ENCODE measurements at places on chromosomes 6 and 20. TPM values are rescaled to one million over a fixed set of nuclear protein-coding genes. Genes with fewer than 3 reads are reported as not detected.

DNA sequence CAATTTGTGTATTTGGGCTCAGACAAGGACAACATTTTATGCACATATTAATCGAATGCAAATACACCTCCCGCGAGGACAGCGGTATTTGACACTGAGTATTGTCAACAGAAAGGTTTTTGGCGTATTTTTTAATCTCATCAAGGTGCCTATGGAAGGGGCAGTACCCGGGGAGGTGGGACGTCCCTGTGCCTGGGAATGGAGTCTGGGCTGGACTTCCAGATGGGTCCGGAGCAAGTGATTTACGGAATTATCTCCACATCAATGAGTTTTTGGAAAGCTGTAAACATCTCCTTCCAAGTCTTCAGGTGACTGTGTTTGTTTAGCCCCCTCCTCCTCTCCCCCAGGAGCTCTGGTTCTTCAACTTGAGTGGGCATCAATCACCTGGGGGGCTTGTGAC lies 39.8 kb downstream of the PRR18 start:
- no peaks in the 10 kb centered on the region for H3K27me3 ChIP-seq
- no peak overlapping the region for H3K27ac ChIP-seq
- no peak for DNase-seq

The PCK1 gene
- total RNA-seq: not detected

The DEFB132 gene
- not detected for total RNA-seq

DNA sequence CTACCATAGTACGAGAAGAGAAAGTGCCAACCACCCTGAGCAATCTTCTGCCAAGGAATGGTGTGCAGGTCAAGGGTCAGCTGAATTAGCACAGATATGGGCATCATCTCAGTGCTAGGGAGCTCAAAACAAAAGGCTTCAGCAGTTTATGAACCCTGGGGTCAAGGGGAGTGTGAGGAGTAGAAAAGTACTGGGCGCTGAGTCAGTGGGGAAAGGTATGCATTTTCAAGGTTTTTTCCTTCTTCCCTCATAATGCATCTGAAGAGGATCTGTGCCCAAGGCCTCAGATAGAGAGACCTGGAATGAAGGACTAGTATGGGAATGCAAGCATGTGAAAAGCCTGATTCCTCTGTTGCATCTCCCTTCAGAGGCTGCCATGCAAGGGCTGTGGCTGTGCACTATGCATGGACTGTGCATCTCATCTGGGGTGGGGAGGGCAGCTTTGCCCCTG lies 81.7 kb downstream of the PERP start:
- no peak overlapping the region for H3K27ac ChIP-seq

The ANKRD66 gene
- not detected for total RNA-seq

DNA sequence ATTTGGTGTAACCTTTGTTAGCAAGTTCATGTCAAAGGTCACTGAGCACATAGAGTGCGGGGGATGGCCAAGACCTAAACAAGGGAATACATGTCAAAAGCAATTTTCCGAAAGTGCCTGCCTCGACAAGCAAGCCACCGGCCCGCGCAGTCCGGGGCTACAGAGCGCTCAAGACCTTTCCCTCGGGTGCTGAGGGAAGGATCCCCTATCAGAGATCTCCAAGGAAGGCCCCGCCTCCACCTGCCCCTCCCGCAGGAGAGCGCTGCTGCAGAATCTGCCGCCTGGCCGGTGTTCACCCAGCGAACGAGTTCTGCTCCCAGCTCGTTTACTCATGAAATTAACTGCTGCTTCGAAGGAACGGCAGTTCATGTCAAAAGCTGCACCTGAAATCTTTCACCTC lies 252.7 kb downstream of the BMP7 start:
- peaks cover 24% of the 10 kb centered on the region for H3K27me3 ChIP-seq
- no peak for DNase-seq
- no peaks in the 10 kb centered on the region for H3K36me3 ChIP-seq

The MAS1 gene
- total RNA-seq: not detected

The CALHM4 gene
- not detected for total RNA-seq

DNA sequence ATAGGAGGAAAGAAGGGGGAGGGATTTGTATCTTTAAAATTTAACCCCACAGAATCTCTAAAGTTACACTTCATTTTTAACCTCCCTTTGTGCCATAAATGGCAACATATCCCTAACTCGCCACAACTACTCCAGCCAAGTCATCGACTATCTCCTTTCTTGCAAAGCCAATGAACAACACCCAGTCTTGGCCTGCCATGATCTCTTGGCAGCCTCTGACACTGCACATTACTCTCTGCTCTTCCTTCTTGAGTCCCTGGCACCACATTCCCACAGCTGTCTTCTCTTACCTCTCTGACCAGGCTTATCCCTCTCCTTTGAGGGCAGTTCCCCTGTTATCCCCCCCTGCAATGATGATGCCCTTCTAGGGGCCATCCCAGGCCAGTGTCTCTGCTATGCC lies 42.5 kb downstream of the MBOAT1 start:
- H3K36me3 ChIP-seq: peaks cover 2% of the 10 kb centered on the region
- no peak overlapping the region for H3K27ac ChIP-seq
- no peak overlapping the region for H3K4me3 ChIP-seq
- H3K27me3 ChIP-seq: no peaks in the 10 kb centered on the region
- peaks cover 20% of the 10 kb centered on the region for H3K4me1 ChIP-seq

DNA sequence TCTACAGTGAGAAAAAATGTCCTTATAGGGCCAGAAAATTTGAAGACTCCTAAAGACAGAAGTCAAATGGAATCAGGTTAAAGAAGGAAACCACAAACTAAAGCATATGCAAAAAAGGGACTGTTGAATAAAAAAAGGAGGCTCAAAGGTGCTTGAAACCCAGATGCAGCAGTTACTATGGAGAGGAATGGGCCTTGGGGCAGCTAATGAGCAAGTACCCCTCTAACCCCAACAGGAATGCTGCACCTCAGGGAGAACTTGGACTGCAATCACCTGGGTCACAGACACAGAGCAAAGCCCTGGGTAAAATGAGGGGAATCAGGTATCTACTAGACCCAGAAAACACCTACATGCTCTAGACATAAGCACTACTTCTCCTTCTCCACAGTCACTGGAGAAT lies 313.9 kb downstream of the UBE3D start:
- H3K36me3 ChIP-seq: no peaks in the 10 kb centered on the region
- H3K27me3 ChIP-seq: peaks cover 5% of the 10 kb centered on the region
- H3K4me3 ChIP-seq: no peak overlapping the region
- no peaks in the 10 kb centered on the region for H3K4me1 ChIP-seq
- no peak overlapping the region for H3K27ac ChIP-seq

DNA sequence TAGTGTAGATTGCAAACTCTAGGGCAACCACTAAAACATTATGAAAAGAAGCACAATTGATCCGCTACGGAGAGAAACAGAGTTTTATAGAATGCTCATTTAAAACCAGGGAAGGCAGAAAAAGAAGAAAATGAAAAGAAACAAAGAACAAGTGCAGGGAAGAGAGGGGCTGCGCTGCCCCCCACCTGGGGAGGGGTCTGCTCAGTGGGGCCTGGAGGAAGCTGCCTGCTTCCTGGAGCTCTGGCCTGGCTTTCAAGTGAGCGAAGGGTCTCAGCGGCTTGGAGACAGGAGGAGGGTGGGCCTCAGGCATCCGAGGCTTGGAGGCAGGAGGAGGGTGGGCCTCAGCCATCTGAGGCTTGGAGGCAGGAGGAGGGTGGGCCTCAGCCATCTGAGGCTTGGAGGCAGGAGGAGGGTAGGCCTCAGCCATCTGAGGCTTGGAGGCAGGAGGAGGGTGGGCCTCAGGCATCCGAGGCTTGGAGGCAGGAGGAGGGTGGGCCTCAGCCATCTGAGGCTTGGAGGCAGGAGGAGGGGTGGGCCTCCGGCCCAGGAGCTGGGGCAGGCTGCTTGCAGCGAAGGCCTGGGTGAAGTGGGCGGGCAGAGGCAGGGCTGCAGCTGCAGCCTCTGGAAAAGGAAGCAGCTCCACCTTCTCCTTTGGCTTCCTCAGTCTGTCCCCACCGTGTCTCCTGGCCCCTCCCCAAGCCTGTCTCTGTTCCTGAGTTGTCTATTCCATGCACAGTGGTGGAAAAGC lies 406.3 kb downstream of the TAF4 start:
- no peaks in the 10 kb centered on the region for H3K4me1 ChIP-seq
- H3K36me3 ChIP-seq: no peaks in the 10 kb centered on the region
- DNase-seq: no peak
- H3K27ac ChIP-seq: no peak overlapping the region
- H3K4me3 ChIP-seq: no peak overlapping the region

GRCh38 chr6:6616656-6617055 lies 28.1 kb downstream of the LY86 start:
- peaks cover 36% of the 10 kb centered on the region for H3K4me1 ChIP-seq
- no peak for DNase-seq

DNA sequence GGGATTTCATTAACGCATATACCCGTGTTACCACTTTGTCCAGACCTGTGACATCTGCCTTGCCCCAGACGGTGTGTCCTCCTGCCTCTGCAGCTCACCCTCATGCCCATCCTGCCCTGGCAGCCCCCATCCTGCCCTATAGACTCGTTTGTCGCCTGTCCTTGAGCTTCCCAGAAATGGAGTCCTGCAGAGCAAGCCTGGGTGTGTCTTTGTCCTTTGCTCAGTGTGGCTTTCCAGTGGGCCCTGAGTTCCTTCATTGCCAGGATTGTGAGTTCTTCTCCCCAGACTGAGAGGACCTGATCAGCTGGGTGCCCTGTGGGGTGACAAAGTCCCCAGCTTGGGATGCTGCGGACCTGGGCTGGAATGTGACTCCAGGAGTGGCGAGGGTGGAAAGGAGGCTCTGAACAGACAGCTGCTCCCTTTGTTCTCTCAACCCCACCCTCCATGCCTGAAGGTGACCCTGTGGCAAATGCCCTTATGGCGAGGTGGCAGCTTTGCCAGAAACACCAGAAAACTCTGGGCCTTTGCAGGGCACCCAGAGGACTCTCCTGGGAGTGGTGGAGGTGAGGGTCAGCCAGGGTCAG lies 2.4 kb upstream of the CST3 start:
- H3K4me1 ChIP-seq: peaks cover 7% of the 10 kb centered on the region
- peaks cover 16% of the 10 kb centered on the region for H3K27me3 ChIP-seq
- no peaks in the 10 kb centered on the region for H3K36me3 ChIP-seq
- H3K27ac ChIP-seq: no peak overlapping the region
- DNase-seq: no peak

The PRICKLE4 gene
- total RNA-seq: not detected

- peak overlapping the region; percentile 41 for H3K4me3 ChIP-seq
- peak; percentile 82 for DNase-seq
- H3K27ac ChIP-seq: peak overlapping the region; percentile 98
- H3K27me3 ChIP-seq: no peaks in the 10 kb centered on the region
Observed at GRCh38 chr6:30814146-30815040, 69.9 kb upstream of the DDR1 start.

GRCh38 chr20:3452690-3453089 lies 18.1 kb upstream of the ATRN start:
- no peaks in the 10 kb centered on the region for H3K36me3 ChIP-seq
- H3K27ac ChIP-seq: no peak overlapping the region
- no peak overlapping the region for H3K4me3 ChIP-seq
- H3K4me1 ChIP-seq: no peaks in the 10 kb centered on the region
- DNase-seq: no peak

The GPR63 gene
- 0.69 TPM for total RNA-seq

DNA sequence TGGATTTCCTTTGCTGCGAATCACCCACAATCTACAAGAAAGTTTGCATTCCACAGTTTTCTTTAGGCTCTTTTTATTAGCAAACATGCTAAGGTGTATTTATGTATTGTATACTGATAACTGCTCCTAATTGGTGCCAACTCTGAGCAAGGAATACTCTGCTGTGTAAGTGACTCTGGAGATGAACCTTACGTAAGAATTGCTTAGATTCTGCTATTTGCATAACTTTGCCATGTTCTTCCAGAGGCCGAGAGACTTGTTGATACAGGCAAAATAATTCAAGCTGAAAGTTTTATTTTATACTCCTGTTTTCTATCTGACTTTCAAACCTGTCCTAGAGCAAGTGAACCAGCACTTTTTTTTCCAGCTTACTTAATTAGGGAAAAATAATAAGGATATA lies 461.3 kb downstream of the GJA1 start:
- H3K4me3 ChIP-seq: no peak overlapping the region
- no peaks in the 10 kb centered on the region for H3K4me1 ChIP-seq
- no peaks in the 10 kb centered on the region for H3K36me3 ChIP-seq
- H3K27ac ChIP-seq: no peak overlapping the region
- H3K27me3 ChIP-seq: no peaks in the 10 kb centered on the region

DNA sequence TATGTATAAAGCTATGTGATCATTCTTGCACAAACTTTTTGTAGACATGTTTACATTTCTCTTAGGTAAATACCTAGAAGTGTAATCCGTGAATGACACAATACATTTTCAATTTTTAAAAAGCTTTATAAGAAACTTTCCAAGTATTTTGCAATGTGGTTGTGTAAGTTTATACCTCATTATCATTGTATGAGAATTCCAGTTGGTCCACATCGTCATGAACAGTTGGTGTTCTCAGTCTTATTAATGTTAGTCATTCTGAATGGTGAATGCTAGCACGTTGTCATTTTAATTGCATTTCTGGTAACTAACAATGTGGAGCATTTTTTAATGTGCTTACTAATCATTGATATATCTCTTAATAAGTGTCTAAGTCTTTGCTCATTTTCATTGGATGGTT lies 116.5 kb upstream of the F13A1 start:
- H3K4me1 ChIP-seq: no peaks in the 10 kb centered on the region
- no peak for DNase-seq
- peaks cover 3% of the 10 kb centered on the region for H3K27me3 ChIP-seq
- H3K4me3 ChIP-seq: no peak overlapping the region
- no peaks in the 10 kb centered on the region for H3K36me3 ChIP-seq
- H3K27ac ChIP-seq: no peak overlapping the region

DNA sequence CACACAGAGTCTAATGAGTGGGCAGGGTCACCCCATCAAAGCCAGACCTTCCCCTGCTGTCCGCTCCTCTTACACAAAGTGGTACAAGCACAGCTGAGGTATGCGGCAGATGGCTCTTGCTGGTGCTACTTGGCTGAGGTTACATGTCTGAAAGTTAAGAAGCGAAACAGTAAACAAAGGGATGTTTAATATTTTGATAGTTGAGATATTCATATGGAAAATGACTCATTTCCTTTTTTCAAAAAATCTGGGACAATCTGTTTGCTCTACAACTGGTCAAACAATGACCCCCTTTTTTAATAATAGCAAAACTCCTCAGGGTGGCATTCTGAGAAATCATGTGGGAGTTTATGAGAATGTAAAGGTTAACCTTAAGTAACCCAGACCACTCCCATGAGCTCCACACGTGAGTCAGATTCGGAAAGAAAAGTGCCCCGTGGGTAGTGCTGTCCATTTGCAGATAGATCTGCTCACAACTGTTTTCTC lies 245.3 kb downstream of the TBXT start:
- H3K27ac ChIP-seq: no peak overlapping the region
- H3K27me3 ChIP-seq: peaks cover 5% of the 10 kb centered on the region
- no peak overlapping the region for H3K4me3 ChIP-seq
- H3K4me1 ChIP-seq: no peaks in the 10 kb centered on the region
- DNase-seq: no peak

The HLA-DRB1 gene
- 22.7 TPM for total RNA-seq

The ID4 gene
- not detected for total RNA-seq

The HEBP2 gene
- 28.2 TPM for total RNA-seq

The RGS17 gene
- total RNA-seq: not detected

The EPHA7 gene
- not detected for total RNA-seq

GRCh38 chr6:49556429-49556837 lies 6.0 kb downstream of the C6orf141 start:
- H3K27ac ChIP-seq: no peak overlapping the region
- H3K27me3 ChIP-seq: peaks cover 11% of the 10 kb centered on the region
- H3K4me3 ChIP-seq: no peak overlapping the region
- no peak for DNase-seq

All from activated CD8-positive, alpha-beta T cell treated with anti-CD3 and anti-CD28 coated beads for 36 hours (primary cell).